AG09309 (cell line): ENCODE measurements at places on chromosomes 3 and 15.

GRCh38 chr3:194730365-194730764 is 44.7 kb downstream of the FAM43A start:
- DNase-seq, result no peak

GRCh38 chr3:51110586-51110985 is 274.5 kb upstream of the MANF start:
- DNase-seq, result no peak

DNA sequence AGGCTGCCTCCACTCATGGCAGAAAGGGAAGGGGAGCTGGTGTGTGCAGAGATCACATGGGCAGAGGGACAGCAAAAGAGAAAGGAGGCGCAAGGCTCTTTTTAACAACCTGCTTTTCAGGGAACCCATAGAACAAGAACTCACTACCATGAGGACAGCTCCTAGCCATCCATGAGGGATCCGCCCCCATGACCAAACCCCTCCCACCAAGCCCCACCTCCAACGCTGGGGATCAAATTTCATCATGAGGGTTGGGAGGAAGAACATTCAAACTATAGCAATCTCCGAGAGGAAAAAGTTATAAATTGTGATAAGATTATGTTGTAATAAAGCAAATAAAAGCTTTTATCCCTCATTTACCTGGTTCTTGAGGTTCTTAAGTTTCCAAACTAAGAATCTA is 84.7 kb upstream of the LMCD1 start:
- no peak for DNase-seq

DNA sequence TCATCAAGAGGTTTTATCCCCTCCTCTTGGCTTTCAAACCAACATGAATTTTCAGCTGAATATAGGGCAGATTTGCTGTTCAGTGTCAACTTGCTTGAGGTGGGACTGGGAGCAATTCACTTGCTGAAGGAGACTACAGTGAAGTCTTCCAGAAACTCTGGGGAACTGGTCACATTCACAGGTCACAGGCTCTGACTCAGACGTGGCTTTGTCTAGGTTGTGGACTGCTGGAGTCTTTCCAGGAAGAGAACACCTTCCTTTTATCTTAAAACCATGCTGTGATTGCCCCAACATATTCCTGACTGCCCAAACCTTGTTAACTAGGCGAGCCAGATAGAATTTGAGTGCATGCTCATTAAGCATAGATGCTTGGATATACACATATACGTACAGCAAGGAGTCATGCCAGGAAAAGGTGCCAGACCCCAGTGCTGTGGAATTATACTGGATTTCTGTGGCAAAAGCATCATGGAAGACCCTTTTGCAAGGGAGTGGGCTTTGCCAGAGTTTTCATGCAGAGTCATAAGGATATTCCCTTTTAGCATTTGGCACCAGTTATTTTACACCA is 399.1 kb upstream of the TBL1XR1 start:
- DNase-seq, result no peak

DNA sequence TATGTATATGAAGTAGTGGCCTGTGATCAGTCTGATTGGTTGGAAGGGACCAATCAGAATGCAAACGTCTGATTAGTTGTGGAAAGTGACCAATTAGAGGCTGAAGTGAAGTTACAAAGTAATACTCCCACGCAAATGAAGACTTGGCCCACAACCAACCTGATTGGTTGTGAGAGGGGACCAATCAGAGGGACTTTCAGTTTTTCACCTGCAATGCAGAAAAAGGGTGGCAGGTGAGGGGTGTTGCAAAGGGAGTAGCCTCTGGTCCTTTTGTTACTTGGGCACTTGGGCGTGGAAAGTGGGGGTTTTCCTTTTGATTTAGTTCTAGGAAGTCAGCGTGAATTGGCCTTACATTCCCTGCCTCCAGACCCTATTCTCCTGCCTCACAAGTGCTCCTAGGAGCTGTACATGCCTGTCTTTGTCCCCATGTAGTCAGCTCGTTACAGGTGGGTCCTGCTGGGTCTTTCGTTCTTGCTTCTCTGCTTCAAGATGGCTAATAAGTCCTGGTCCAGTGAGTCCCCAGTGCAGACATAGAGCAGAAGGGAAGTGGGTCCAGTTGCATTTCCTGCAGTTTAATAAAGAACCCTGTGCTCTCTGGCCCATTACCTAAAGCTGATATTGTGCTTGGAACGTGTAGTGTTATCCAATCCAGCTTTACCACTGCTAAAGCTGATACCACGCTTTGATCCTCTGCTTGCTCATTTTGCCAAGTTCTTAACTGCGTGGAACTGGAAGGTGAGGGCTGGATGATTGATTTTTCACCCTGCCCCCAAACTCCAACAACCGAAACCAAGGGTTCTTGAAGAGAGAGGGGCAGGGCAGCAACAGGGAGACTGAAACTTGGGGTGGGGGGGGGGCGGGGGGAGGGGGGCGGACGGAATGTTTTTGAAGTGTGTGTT is 46.0 kb upstream of the CD47 start:
- no peak for DNase-seq
